Activated CD4-positive, alpha-beta T cell treated with anti-CD3 and anti-CD28 coated beads for 48 hours (primary cell): ENCODE measurements at places on chromosomes 3 and 15.
A peak's percentile ranks its signal among the peaks of the same experiment; 100 is the strongest.

GRCh38 chr15:80984856-80985255 lies 4.8 kb downstream of the MESD start:
- no peak for DNase-seq

DNA sequence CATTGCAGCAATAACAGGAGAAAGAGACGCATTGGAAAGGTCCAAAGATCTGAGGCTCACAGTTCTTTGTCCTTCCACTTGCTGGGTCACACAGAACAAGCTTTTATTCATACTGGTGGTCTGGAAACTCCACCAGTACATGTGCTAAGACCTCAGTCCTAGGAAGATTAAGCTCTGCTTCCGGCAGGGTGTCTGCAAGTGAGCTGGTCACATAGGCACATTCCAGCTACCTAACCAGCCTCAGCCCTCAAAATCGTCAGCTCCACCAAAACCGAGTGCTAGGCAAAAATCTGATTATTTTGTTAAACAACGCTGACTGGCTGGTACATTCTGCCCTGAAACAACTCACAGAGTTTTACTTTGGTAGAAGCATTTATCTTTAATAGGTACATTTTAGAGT lies 2.2 kb downstream of the ZBED2 start:
- no peak for DNase-seq

GRCh38 chr3:113795693-113796092 lies 42.9 kb upstream of the GRAMD1C start:
- no peak for DNase-seq

DNA sequence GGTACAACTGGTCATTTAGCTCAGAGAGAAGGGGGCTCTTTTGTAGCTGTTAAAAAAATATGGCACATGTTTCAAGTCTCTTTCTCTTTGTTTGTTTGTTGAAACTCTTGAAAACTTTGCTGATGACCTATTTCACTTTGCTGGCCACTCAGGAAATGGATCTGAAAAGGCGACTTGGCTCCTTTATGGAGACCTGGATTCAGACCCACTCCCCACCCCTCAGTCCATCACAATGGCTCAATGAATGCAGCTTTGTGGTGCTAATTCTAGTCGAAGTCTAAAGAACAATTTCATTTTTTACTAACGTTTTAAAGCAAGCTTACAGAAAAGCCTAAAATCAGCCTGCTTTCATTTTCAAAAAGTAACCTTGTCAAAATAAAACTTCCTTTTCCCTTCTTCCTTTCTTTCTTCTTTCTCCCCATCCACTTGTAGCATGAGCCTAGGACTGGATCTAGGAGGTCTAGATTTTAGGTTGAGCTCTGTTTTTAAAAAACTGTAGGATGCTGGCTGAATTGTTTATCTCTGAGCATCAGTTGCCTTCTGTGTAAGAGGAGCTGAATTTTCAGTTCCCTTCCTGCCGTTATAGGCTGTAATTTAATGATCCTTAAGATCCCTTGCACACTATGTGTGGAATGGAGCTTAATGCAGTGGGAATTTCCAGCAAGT lies 165.5 kb upstream of the FEZF2 start:
- DNase-seq = no peak

- no peak for DNase-seq
These were observed 7.8 kb upstream of the CAMP start for GRCh38 chr3:48215466-48215865.

- no peak for DNase-seq
These were observed 243.1 kb downstream of the EPHB1 start for GRCh38 chr3:135038186-135038585.

- peak; percentile 83 for DNase-seq
These were observed 16.3 kb upstream of the JMJD7 start for GRCh38 chr15:41811432-41812195.
